ENCODE measurements at places on chromosomes 3 and 15.

GRCh38 chr3:82627733-82628132 lies 866.3 kb upstream of the GBE1 start:
- DNase-seq = no peak

DNA sequence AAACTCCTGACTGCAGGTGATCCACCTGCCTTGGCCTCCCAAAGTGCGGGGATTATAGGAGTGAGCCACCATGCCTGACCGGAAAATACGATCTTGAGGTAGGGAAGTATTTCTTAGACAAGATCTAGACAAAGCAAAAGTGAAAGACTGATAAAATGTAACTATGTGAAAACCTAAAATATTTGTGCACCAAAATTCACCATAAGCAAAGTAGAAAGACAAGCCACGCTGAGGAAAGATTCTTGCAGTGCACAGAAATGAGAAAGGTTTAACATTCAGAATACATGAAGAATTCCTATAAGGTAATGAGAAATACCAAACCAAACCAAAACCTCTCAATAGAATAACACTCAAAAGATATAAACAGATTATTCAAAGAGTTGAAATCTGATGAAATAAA lies 35.7 kb downstream of the SYNM start:
- DNase-seq = no peak

- DNase-seq = no peak
Measured at GRCh38 chr3:76107935-76108570, 322.7 kb upstream of the ZNF717 start.

- no peak for DNase-seq
Measured at GRCh38 chr3:115332998-115333397, 185.9 kb upstream of the ZBTB20 start.
